Stimulated activated CD8-positive, alpha-beta memory T cell treated with anti-CD3 and anti-CD28 coated beads, Interleukin-7, amount 100 ng/mL, for 1 hour (primary cell): ENCODE measurements at places on chromosomes 13 and 19.
A peak's percentile ranks its signal among the peaks of the same experiment; 100 is the strongest.

GRCh38 chr13:99028890-99029289 is 51.0 kb upstream of the DOCK9 start:
- DNase-seq = no peak

- no peak for DNase-seq
Observed at GRCh38 chr13:95559100-95559499, 6.6 kb downstream of the CLDN10 start.

GRCh38 chr19:17530586-17530985 is 19.1 kb downstream of the PGLS start:
- no peak for DNase-seq

GRCh38 chr13:20924758-20925394 is 22.3 kb upstream of the XPO4 start:
- DNase-seq = peak; percentile 54

- no peak for DNase-seq
Observed at GRCh38 chr13:81929988-81930387, 1589.1 kb upstream of the SPRY2 start.

- DNase-seq = no peak
Observed at GRCh38 chr19:51761696-51762095, 716 bp downstream of the FPR2 start.

- no peak for DNase-seq
Observed at GRCh38 chr13:96730676-96731075, 263.6 kb downstream of the OXGR1 start.

DNA sequence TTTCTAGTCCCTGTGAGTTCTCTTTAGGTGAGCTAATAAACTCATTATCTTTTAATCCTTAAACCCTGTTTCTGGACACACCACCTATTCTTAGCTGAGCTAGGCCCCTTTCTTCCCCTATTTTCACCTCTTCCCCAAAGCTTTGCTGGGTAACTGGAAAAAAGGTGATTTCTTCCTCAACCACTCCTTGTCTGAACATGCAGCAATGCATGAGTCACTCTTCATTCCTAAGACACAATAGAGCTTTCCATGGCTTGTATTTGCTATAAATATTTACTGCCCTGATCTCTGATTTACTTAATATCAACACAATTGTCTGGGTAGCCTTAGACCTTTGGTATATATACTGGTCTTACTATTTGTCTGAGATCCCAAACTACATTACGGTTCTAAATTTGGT is 370.9 kb downstream of the KLF5 start:
- no peak for DNase-seq

DNA sequence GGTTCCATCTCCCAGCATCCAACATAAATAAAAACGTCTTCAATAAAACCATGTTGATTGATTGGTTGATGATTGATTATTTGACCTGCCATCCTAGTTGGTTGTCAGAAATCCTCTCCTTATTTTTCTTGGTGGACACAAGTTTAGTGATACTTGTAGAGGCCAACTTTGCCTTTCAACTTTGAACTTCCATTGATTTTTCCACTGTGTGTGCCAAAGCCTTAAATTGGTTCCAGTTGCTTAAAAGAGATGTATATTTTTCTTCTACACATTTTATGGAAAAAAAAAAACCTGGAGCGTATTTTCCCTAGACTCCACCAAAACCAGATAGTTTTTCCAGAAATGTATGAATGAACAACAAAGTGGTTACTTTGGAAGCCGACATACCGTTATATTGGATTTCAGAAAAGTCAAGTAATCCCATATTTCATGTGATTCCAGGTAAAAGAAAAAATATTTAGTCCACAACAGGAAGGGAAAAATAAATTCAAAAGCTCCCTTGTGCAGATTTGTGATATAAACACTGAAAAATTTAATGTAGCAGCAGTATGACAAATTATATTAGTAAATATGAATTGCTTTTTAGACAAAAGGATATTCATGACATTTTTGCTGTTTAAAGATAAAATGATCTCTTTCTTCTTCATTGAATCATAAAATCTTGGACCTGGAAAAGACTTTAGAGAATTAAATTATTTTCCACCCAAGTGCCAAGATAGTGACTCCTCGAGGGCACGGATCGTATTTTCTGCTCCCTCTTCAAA is 85.2 kb downstream of the MBNL2 start:
- DNase-seq = no peak

GRCh38 chr13:34302596-34302995 is 484.6 kb downstream of the RFC3 start:
- DNase-seq = no peak

DNA sequence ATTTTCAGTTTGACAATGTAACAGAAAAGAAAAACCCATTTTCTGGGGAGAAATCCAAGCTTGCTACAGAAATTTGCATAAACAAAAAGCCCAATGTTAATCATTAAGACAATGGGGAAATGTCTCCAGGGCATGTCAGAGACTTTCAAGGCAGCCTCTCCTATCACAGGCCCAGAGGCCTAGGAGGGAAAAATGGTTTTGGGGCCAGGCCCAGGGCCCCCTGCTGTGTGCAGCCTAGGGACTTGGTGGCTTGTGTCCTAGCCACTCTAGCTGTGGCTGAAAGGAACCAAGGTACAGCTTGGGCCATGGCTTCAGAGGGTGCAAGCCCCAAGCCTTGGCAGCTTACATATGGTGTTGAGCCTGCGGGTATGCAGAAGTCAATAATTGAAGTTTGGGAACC is 8.0 kb upstream of the TEX30 start:
- DNase-seq = no peak

- DNase-seq = no peak
Observed at GRCh38 chr19:53971673-53972072, 8.9 kb downstream of the CACNG8 start.

DNA sequence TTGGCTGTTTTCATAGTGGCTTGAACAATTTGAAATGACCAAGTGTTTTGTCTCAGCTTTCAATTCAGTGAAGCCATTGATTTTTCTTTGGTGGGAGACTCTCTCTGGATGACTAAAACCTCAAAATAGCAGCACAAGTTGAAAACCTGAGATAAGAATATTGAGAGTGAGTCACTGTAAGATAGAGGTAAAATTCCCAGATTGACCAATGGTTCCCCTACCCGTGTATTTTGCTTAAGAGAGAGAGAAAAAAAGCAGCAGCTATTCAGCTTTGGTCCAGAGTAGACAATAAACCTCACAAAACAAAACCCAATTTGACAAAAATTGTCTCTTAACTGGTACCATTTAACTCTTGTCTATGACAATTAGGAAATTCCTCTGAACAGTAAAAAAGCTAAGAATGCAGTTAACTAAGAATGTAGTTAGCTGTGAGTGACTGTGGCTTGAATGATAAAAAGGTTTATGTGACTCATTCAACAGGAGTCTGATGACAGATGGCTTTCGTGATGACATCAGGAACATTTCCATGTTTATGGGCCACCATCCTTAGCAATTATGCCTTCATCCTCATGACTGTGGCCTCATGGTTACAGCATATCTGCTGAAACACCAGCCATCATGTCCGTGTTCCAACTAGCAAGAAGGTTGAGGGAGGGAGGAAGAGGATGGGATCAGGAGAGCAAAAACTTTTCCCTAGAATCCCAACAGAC is 356.9 kb downstream of the NDFIP2 start:
- DNase-seq = no peak

DNA sequence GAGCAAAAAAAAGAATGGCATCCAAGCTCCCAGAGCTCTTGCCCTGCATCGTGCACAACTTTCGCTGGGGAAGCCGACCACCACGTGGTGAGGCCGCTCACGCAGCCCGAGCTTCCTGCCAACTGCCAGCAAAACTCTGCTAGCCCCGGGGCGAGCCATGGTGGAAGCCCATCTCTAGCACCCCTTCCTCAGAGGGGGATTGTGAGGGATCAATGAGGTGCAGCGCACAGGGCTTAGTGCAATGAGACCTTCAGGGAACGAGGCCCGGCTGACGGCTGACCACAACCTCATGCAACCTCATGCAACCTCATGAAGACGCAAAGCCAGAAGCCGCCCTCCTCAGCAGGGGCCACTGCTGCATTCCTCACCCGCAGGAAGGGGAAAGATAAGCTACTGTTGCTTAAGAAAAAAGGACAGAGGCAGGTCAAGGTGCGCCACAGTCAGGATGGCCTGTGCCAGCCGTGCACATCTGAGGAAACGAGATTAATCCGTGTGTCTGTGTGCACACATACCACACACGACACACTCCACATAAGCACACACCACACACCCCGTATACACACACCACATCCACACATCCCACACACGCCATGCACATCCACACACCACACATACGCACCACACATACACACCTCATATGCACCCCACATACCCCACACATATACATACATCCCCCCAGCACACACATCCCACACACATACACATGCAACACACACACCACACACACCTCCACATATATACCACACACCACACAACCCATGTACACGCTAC is 9.6 kb downstream of the HSPBP1 start:
- no peak for DNase-seq

DNA sequence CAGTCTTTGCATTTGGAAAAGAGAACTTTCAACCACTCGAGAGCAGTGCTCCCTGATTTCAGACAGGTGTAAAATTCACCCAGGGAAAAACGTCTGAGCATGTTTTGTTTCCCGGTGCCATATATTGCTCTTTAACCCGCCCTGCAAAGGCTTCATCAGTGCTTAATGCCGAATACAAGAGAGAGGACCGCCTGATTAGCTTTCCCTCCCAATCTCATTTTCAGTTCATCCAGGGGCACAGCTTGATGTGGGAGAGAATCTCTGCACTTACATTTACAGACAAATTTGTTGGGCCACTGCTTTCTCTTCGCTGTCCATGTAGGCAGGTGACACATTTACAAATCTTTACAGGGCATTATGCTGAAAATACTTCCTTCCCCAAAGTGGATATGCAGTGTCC is 499.1 kb downstream of the LIG4 start:
- no peak for DNase-seq

- no peak for DNase-seq
Observed at GRCh38 chr13:97223037-97223710, 1.0 kb downstream of the MBNL2 start.

DNA sequence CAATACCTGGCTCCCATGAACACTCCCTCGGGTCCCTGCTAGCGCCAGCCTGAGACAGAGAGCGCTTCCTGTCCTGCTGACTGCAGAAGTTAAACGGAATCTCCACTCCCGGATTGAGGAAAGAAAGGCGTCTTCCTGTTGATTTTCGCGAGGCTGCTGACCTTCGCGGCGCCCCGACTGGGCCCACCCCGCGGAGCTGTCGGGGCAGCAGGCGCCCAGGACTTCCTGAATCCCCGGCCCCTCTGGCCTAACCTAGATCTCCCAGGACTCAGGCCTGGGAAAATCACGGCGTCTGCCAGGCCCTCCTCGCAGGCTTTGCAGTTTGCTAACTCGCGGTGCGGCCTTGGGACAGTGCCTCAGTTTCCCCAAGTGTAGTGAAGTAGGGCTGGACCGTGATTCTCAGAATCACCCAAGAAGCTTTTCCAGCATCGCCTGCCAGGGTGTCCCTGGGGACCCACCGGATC is 108.8 kb downstream of the KCTD15 start:
- no peak for DNase-seq

DNA sequence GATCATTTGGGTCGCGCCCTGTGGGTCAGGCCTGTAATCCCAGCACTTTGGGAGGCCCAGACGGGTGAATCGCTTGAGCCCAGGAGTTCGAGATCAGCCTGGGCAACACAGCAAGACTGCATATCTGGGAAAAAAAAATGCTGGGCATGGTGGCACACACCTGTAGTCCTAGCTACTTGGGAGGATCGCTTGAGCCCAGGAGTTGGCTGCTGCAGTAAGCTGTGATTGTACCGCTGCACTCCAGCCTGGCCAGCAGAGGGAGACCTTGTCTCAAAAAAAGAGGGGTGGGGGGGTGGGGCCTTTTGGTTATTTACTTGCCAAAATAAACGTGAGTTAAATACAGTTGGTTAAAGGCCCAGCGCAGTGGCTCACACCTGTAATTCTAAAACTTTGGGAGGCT is 9.8 kb upstream of the ZNF544 start:
- DNase-seq = no peak

- DNase-seq = no peak
Observed at GRCh38 chr19:35812220-35813042, at the start of gene PRODH2. Gene PRODH2, minus strand, starts transcription at chr19:35812845. Its CDS starts 40 bp downstream, at chr19:35812805.

GRCh38 chr13:39485314-39485700 is 117.7 kb downstream of the LHFPL6 start:
- DNase-seq = no peak

- peak; percentile 37 for DNase-seq
Observed at GRCh38 chr19:49056101-49056901, 1.2 kb downstream of the CGB7 start.

DNA sequence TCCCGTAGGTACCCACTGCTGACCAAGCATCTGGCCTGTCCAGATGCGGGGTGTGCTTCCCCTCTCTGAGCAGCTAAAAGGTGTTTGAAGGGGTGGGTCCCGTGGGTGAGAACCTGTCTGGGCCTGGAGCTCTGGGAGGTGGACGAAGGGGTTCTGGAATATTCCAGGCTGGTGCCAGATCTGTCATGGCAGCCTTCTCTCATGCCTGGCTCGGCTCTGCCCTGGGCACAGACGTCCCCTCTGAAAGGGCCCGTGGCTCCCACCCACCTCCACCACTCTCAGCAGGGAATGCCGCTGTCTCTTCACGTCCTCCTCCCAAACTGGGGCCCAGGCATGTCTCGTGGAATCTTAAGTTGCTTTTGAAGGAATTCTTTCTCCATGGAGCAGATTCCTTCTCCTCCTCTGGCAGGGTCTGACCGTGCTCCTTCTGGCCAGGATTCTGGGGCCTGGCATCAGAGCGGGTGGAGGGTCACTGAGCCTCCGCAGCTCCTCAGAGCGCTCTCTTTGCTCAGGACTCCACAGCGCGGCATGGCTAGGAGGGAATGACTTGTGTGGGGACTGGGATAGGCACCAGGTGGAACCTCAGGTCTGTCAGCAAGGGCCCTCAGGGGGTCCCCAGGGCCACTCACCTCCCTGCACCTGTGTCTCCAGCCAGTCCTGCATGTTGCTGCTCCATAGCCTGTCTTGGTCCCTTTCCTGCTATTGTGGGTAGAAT is 5.9 kb upstream of the MCF2L start:
- no peak for DNase-seq

DNA sequence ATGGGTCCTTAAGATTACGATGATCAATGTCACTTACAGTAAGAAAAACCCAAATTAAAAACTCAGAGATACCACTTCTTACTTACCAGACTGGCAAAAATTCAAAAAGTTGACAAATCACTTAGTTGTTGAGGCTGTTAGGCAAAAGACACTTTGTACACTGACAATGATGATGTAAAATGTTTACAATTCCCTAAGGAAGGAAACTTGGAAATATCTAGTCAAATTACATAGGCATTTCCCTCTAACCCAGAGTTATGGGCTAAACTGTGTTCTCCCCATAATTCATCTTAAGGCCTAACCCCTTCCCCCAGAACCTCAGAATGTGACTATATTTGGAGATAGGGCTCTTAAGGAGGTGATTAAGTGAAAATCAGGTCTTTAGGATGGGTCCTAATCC is 12.0 kb downstream of the TGDS start:
- DNase-seq = no peak

GRCh38 chr19:17256130-17256529 is 8.4 kb downstream of the USHBP1 start:
- no peak for DNase-seq

- DNase-seq = no peak
Observed at GRCh38 chr13:50080203-50080910, 65.1 kb downstream of the KCNRG start.

DNA sequence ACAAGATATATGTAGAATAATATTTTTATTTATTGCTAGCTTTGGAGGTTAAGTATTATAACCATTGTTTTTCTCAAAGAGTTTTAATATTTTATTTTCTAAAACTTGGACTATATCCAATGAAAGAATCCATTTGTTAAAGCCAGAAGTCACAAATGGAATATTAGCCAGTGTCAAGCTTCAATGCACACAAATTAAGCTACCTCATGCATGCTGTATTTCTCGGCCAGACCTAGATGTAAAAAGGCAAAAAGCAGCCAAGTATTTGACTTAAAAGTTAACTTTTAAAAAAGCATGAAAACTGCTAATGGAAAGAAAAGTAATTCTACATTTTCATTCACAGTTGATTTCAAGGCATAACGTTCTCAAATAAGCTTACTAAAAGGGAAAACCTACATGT is 160.0 kb upstream of the ATXN8OS start:
- DNase-seq = no peak
